IPS DF 6.9 (cell line): ENCODE measurements at places on chromosomes 6 and 20.

GRCh38 chr20:58699623-58700107, 7.1 kb downstream of the NPEPL1 start:
- DNase-seq: no peak

DNA sequence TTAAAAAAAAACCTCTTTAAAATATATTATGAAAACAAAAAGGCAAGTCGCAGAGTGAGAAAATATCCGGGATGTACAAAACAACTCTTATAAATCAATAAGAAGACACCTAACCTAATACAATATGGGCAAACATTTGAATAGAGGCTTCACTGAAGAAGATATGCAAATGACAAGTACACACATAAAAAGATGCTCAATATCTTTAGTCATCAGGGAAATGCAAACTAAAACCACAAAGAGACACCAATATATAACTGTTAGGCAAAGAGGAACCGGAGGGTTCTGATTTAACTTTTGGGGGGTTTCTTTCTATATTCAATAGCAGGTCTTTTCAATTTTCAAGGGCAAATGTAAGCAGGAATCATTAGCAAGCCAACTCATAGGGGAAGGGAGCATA, 480.7 kb upstream of the SPTLC3 start:
- DNase-seq: no peak

DNA sequence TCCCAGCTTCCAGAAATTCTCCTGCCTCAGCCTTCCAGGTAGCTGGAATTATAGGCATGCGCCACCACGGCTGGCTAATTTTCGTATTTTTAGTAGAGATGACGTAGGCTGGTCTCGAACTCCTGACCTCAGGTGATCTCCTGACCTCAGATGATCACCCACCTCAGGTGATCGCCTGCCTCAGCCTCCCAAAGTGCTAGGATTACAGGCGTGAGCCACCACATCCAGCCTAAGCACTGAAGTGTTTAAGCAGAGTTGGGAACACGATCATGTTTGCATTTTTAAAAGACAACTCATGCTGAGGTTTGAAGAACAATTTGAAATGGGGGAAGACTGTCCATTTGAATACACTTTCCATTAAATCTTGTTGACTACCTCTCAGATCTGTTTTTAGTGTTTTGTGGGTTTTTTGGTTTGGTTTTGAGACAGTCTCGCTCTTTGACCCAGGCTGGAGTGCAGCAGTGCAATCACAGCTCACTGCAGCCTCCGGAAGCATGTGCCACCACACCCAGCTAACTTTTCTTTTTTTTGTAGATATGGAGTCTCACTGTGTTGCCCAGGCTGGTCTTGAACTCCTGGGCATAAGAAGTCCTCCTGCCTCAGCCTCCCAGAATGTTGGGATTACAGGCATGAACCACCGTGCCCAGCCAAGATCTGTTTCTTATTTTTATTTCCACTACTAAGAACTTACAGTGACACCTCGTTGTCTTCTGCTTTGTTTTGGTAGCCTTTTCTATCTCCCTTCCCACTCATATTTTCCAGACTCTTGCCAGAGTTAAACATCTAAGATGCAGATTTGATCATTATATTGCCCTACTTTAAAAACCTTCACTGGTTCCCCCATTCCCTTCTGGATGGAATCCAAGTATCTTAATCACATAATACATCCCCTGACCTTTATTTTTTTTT, 5.5 kb downstream of the CASP8AP2 start:
- DNase-seq: no peak

DNA sequence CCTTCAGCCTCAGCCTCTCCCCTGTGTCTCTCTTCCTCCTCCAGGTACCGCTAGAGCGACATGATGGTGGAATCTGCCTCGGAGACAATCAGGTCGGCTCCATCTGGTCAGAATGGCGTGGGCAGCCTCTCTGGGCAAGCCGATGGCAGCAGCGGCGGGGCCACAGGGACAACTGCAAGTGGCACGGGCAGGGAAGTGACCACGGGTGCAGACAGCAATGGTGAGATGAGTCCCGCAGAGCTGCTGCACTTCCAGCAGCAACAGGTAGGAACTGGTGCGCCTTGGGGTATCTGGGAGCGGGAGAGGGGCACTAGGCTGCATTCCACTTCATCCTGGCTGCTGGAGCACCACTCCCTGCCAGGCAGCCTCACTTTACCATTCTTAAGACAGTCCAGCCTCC, 19.5 kb downstream of the FOXP4 start:
- DNase-seq: no peak

GRCh38 chr20:19978511-19979210, 38.5 kb upstream of the NAA20 start:
- no peak for DNase-seq

DNA sequence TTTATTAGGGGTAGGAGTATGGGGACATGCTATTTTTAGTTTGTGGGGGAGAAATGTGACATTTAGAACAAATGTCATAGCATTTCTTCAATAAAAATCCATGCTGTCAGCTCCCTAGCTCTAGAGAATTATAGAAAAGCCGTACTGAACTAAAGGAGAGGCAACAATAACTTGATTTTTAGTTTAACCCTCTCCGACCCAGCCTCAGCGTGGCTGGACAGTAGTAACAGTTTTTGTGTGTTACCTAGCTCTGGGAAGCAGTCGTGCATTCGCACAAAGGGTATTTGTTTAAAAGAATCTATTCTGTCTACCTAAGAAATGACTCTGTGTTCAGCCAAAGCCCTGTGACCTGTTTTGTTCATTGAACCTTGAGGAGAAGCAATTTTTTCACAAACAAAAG, 442.4 kb upstream of the SOX4 start:
- no peak for DNase-seq

DNA sequence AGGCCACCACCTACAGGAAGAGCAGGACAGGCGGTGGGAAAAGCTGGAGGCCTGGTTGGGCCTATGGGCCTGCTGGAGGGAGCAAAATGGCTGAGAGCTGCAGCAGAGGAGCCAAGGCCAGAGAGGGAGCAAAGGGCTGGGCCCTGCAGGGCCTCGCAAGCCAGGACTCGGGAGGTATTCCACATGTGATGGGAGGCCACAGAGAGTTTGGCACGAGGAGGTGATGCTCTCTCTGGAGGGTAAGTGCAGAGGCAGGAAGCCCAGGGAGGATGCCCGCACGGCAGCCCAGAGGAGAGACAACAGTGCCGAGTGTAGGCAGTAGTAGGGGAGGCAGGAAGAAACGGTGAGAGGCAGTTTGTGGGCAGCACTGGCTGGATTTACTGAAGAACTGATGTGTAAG, 85.7 kb downstream of the DTNBP1 start:
- DNase-seq: no peak

GRCh38 chr20:53303413-53303760, 290.3 kb downstream of the ZNF217 start:
- DNase-seq: no peak

GRCh38 chr20:21615617-21616080, 89.8 kb upstream of the PAX1 start:
- DNase-seq: peak; percentile 63

GRCh38 chr20:32967961-32968457, 36.2 kb downstream of the SUN5 start:
- DNase-seq: no peak

DNA sequence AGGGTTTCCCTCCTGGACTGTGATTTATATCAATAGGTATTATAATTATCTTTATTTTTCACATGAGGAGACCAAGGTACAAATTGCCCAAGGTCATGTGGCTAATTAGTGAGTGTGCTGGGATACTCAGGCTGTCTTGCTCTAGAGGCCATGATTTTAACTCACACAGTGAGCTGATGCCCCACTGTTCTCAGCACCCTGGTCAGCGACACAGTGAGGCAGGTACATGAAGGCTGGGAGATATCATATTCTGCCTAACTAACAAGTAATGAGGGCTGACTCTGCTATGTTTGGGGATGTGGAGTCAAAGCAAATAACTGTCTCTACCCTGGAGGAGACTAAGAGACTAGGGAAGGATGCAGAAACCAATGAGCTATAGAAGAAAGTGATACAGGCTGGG, 501.1 kb downstream of the PTPRT start:
- DNase-seq: no peak

DNA sequence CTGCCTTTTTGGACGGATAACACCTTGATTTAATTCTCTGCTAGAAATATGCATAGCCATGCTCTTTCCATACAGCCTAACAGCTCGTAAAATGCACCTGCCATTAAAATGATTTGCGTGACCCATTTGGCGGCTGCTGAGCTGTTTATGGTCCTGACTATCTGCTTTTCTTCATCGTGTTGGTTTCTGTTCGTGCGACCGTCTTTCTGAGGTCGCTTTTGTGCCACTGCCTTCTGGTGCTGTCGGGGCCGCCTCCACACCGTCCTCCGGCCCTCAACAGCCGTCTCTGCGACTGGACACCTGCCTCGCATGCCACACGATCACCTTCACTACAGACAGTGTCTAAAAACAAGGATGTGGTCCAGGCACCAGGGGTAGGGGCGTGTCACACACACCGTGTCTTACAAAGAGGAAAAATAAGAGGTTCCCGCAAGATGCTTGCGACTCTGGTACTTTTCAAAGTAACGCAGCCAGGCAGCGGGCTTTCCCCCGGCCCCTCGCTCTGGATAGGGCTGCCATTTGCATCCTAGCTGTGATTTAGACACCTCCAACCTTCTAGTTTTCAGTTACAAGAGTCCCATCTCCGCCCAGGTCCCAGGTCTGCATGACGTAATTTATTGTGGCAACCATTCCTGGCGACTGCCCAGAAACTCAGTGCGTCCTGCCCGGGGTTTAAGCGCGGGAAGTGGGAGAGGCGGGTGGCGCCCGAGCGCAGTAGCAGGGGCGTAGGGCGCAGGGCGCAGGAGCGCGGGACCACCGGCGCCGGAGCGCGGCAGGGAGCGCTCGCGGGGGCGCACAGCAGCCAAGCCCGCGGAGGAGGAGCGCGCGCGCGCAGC, at the start of gene STMND1:
STMND1 (plus strand) TSS at position 629 of the 836 bp plus-strand sequence. CDS start 208 bp downstream, outside the sequence.
- no peak for DNase-seq

DNA sequence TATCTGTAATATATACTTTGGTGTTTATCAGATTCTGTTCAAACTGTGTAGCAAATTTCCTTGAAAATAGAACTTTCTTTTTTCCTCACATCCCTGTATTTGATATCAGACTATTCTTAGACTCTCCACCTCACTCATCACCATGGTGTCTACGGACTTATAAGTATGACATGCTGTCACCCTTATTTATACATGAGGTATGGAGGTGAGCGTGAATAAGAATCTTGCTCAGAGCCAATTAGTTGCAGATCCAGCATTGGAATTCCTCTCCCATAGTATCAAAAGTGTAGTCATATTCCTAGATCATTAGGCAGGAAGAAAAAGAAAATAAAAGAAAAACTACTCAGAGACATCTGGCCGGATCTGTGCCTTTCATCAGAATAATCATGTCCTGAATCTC, 43.0 kb downstream of the TPD52L1 start:
- no peak for DNase-seq

DNA sequence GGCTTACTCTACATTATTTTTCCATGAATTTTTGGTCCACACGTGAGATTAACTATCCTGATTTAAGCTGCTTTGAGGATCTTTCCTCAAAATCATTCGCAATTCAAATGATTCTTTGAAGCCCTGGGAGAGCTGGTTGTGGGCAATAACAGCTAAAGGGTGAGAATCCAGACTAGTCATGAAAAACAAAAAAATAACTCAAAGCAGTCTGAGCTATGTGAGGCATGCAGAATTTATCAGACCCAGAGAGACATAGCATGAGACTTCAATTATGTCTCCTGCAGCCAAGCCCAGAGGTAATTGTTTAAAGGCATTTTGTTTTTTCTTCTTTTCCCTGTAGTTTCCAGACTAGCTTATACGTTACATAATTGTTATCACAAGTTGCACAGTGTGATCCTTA, 517.3 kb upstream of the PTCHD4 start:
- DNase-seq: no peak

DNA sequence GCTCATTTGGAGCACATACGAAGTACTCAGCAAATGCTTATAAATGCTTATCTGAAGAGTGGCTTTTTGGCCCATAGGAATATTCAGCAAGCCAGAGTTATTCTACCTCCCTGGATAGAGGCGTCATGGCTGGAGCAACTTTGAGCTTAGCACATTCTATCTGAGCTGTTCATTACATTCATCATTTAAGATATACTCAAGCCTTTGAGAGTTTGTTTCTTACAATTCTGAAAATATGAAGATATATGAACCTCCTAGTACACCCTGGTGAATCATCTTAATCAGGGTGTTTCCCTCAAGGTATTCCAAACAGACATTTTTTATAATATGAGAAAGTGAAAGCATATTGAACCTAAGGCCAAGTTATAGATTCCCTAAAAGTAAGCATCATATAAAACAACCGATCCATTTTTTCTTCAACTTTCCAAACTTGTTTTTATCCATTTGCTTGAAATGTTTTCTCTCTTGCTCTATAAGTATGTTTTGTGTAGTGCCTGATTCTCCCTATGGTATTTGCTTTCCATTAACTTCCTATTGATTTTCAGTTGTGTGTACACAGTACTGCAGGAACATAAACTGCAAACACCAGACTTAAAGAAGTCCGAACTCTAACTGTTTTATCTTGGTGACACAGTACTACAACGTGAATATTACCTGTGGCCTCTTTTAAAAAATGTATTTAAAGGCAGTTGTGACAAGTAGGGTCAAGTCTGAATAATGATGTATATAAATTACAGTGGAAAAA, 139.7 kb upstream of the PTPRK start:
- DNase-seq: no peak

GRCh38 chr6:125955973-125956372, 597 bp upstream of the HINT3 start:
- DNase-seq: no peak

DNA sequence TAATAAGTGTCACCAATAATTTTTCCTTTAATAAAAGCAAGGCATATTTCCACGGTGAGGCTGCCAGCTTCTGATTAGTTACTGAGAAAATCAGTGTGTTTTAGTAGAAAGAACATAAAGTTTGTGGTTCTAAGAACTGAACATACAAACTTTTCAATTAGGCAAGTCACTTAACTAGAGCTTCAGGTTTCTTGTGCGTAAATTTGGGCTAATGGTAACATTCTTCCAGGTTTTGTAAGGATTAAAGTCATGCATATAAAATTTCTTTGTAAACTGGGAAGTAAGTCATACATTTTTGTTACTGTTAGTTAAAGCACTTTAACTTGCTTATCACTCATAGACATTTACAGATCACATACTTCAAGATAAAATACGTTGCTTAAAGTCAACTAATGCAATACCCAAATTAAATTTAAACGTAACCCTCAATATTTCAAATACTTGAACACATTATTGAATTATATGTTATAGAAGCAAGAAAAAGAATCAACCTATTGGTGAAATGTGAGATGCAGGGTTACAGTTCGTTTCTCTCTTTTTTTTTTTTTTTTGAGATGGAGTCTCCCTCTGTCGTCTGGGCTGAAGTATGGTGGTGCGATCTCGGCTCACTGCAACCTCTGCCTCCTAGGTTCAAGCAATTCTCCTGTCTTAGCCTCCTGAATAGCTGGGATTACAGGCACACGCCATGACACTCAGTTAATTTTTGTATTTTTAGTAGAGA, 327.3 kb upstream of the NOX3 start:
- no peak for DNase-seq

DNA sequence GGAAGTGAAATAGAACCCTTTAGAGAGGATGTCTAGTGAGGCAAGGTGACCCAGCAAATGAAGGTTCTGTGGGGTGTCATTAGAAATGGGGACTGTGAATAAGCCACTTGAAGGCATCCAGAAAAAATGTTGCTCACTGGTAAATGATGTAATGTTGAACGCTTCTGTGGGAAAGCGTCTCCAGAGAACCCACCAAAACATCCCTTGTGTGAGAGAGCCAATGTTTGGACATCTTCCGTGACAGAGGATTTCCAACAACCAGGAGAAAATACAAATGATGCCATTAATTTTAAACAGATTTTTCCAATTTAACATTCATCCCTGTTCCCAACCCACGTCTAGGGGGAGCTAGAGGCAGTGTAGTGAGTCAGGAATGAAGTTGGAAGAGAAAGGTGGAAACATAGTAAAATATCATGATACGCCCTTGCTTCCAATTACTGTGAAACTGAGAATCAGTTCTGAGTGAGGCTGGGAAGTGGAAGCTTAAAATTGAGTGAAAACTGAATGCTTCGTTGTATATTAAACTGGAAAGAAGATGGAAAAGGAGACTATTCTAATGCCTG, 584.2 kb downstream of the CD109 start:
- DNase-seq: peak; percentile 7
